Esophagus squamous epithelium (tissue), 5 donors: ENCODE measurements at places on chromosomes 3 and 15.

- no peak for DNase-seq
These were observed 10.7 kb downstream of the USP4 start for GRCh38 chr3:49329186-49329585.

GRCh38 chr3:87568331-87568730 is 291.9 kb upstream of the POU1F1 start:
- DNase-seq = no peak

- no peak for DNase-seq
These were observed 8.6 kb upstream of the SLCO3A1 start for GRCh38 chr15:91844928-91845327.

- no peak for DNase-seq
These were observed 10.9 kb downstream of the CERS3 start for GRCh38 chr15:100517846-100518245.

DNA sequence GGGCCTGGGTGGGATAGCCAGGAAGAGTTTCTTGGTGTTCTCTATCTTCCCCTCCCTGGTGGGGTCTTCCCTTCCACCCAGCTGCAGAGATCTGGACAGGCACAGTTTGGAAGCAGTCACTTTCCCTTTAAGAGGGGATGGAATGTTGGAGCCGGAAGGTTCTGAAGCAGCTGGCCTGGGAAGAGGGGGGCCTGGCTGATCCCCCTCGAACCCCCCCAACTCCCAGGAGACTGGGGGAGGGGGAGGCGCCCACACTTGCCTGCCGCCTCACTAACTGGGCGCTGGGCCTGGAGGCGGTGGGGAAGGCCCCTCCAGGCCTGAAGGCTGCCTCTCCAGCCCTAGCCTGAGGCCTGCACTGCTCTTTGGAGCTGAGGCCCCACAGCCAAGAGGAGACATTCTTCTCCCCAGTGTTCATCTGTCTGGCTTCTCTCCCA is 1.4 kb downstream of the DVL3 start:
- DNase-seq = no peak

GRCh38 chr15:60760646-60761504 is 281.9 kb upstream of the ICE2 start:
- no peak for DNase-seq

DNA sequence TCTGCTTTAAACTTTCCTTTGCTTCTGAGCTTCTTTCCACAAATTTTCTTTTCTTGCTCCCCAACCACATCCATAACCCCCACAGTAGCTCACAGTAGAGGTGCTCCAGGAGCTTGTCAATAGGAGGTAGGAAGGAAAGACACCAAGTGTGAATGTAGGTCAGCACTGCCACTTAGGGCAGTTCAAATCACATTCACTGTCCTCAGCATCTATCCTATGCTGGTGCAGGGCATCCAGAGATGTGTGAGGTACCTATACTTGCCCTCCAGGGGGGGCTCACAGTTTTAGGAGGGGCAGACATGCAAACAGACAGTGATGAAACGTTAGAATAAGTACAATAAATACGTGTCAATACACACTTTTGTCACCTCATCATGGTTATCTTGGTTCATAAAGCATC is 1.5 kb upstream of the SPSB4 start:
- DNase-seq = no peak

- DNase-seq = no peak
These were observed 209.8 kb upstream of the THRB start for GRCh38 chr3:24704496-24704895.

DNA sequence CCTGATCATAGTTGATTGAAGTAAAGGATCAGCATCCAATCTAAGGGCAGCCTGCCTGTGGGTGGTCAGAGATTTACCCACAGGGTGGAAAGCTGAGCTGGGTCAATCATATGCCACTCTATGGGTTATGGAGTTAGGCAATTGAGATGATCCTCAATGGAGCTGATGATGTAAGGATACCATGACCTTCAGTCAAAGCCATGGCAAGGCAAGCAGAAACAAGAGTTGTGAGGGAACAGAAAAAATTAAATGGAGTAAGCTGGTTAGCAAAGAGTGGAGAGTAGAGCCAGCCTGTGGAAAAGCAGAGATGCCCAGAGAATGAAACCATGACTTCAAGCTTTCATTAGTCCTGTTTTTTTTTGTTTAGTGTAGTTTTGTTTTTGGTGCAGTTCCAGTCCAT is 5.7 kb upstream of the IQGAP1 start:
- DNase-seq = no peak

DNA sequence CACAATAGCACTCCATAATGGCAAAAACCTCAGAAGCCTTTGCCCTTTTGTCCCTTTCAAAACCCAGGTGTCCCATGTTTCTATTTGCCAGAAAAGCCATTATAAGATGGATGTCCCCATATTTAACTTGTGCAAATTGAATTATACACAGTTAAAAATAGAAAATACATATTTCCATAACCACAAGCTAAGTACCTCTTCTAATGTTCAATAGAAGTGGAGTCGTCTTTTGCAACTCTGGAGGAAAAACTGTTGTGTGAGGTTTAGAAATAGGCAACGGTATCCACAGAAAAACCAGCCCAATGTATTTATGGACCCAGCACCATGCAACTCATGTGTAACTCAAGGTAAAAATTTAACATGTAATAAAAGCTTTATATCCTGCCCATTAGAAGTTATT is 83.6 kb upstream of the STRIT1 start:
- DNase-seq = no peak

GRCh38 chr15:64747578-64747977 is 27.8 kb downstream of the RBPMS2 start:
- no peak for DNase-seq

DNA sequence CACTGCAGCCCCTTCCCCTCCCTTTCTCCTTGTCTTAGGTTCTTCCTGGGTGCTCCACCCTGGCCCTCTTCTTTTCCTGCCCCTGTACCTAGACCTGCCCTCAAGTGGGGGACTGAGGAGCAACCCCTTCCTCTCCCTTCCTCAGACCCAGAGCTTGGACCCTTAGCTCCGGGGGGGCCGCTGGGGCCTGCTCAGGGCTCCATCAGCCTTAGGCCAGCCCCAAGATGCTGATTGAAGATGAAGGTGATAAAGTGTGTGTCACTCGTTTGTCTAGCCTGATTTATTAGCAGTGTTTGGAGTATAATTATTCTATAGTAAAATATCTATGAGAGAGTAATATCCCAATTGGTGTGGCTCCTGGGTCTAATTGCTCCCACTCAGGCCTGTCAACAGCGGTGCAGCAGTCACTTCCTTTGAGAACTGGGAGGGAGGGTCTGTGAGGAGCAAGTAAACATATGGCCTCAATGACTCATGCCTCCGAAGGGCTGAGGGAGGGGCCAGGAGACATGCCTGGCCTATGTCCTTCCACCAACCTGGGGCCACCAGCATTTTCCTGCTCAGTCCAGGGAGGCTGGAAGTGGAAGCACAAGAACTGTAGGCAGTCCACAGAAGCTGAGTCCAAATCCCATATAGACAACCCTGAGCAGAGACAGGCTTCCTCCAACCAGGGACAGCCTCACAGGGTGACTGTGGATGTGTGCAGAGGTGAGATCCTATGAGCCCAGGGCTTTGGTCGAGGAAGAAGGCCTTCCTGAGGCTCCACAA is 123.2 kb downstream of the DNAJB8 start:
- DNase-seq = no peak

GRCh38 chr3:186261638-186262037 is 100.4 kb downstream of the DGKG start:
- no peak for DNase-seq

DNA sequence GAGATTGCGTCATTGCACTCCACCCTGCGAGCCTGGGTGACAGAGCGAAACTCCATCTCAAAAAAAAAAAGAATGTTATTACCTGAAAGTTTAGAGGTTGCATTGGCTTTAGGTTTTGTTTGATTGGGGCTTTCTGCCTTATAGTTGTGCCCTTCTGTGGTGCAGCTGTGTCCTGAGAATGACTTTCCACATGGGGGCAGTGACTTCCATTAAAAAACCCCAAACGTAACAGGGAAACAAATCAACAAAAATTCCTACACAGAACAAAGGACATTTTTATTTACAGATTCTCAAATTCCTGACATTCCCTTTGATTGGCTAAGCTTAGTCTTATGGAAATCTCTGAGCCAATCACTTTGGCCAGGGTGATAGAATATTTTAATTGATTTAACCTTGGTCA is 154.1 kb upstream of the GPR149 start:
- no peak for DNase-seq

GRCh38 chr3:88195951-88196434 is 46.2 kb downstream of the C3orf38 start:
- DNase-seq = no peak

DNA sequence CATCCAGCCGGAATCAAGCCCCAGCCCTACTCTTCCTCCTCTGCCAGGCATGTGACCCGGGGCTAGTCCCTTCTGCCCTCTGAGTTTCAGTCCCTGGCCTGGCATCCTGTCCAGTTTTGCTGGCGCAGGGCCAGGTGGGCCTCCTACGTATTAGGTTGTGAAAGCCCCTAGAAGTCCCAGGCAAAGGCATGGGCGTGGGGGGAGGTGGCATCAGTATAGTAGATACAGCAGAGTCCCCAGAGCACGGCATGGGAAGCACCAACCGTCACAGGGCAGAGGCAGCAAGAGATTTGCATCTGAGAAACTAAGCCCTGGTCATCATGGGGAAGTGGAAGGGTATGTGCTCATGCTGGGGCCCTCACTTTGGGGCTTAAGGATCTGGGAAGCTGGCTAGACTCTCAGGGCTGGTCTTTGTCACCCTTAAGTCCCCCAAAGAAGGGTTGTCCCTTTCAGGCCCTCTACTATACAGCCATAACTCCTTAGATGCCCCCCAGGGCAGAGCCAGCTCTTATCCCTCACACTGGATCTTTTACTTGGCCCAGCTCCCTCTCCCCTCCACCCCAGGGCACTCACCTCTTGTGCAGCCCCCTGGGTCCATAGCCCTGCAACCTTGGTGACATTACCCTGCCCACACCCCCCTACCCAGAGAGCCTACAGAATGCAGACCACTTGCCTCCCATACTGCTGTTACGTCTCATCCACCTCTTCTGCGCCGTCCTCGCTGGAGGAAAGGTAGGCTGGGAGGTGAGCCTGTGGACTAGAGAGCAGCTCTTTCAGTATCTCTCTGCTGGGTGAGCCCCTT is 11.3 kb downstream of the NBEAL2 start:
- DNase-seq = no peak
